ENCODE measurements at places on chromosomes 4 and X. TPM values are rescaled to one million over a fixed set of nuclear protein-coding genes. Genes with fewer than 3 reads are reported as not detected.

Gene DCTD
- total RNA-seq = 73.1 TPM

Gene NXF2
- not detected for total RNA-seq

Gene NAT8L
- total RNA-seq = 8.6 TPM

Gene ADAMTS3
- not detected for total RNA-seq

Gene DRP2
- total RNA-seq = 0.13 TPM

Gene GYPE
- not detected for total RNA-seq
